ENCODE measurements at places on chromosomes 11 and 22.

- DNase-seq = no peak
Observed at GRCh38 chr22:47352920-47353700, 590.7 kb downstream of the TBC1D22A start.

- peak; percentile 14 for DNase-seq
Observed at GRCh38 chr22:23862103-23862502, 4.4 kb downstream of the SLC2A11 start.

DNA sequence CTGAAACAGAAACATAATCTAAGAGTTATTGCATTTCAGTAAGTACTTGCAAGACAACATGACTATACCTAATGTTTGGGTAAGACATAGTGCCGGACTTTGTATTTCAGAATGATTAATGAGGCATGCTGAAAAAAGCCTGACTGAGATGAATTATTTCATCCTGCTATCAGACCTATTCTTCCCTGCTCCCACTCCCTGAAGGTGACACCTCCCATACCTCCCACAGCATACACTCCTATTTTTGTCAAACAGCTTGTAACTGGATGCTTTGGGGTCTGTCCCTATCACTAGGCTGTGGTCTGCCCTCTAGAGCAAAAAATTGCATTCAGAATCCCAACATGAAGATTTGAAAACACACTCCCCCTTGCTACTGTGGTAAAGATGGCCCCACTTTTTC, 10.9 kb upstream of the SCN3B start:
- DNase-seq = no peak

DNA sequence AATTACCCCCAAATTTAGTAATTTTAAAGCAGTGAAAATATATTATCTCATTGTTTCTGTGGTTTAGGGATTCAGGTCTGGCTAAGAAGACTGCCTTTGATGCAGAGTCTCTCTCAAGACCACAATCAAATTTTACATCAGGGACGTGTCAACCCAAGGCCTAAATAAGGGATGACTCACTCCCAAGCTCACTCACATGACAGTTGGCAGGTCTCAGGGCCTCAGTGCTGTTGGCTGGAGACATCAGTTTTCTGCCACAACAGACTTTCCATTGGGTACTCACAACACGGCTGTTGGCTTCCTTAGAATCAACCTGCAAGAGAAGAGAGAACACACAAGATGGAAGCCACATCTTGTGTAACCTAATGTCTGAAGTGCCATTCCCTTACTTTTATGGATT, 377.3 kb downstream of the FAM181B start:
- no peak for DNase-seq
